ELR (cell line): ENCODE measurements at places on chromosomes 3 and 15.

GRCh38 chr3:182375916-182376315 is 417.4 kb upstream of the ATP11B start:
- DNase-seq: no peak

DNA sequence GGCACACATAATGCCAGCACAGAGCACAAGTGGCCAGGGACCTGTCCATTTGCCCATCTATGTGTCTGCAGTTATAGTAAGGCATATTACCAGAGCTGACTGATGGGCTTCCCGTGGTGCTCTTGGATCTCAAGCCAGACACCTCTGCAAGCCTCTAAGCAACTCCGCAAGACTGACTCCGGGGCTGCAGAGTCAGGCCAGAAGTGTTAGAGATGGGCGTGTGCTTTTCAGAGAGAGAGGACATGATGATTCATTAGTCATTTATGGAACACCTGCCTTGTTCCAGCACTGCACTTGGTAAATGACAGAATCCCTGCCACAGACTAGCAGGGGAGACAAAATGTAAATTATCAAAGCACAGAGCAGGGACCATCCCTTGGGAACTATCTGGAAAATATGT is 559.0 kb downstream of the PDCD6IP start:
- DNase-seq: no peak

GRCh38 chr3:124780761-124781475 is 50.7 kb downstream of the UMPS start:
- peak; percentile 63 for DNase-seq

DNA sequence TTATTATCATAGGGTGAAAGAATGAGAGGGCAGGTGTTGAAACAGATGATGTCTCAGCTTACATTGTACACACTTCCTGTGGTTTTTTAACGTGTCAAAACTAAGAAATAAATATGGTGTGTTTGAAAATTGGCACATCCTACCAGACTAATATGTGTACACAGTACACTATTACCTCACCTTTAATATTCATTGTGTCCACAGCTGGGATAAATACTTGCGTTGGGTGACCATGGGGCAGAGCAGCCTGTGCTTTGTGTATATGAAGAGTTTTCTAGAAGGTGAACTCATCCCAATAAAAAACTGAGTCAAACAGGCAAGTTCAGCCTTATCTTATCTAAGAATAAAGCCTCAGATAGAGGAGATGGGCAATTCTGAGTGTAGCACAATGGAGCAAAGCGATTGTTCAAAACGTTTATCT is 17.3 kb downstream of the SUCNR1 start:
- DNase-seq: no peak

GRCh38 chr3:111763968-111764367 is 95.1 kb upstream of the PHLDB2 start:
- DNase-seq: no peak

DNA sequence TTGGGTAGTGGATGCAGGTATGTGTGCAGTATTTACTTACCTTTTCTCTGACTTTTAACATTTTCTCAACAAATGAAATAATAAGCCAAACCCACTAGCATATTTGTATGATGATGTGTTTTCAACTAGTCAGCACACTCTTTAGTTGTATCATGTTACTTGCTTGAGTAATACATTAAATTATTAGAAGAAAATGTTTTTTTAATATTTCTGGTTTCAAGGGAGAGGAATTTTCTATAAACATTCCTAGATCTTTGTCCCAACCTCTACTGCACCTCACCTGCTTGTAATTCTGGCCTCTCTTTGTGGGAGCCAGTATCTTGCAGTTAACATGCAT is 161.8 kb upstream of the CBLB start:
- peak; percentile 60 for DNase-seq

GRCh38 chr3:43043071-43043766 is 62.7 kb downstream of the POMGNT2 start:
- peak; percentile 4 for DNase-seq

GRCh38 chr15:40960151-40960885 is 7.0 kb downstream of the CHAC1 start:
- DNase-seq: no peak

DNA sequence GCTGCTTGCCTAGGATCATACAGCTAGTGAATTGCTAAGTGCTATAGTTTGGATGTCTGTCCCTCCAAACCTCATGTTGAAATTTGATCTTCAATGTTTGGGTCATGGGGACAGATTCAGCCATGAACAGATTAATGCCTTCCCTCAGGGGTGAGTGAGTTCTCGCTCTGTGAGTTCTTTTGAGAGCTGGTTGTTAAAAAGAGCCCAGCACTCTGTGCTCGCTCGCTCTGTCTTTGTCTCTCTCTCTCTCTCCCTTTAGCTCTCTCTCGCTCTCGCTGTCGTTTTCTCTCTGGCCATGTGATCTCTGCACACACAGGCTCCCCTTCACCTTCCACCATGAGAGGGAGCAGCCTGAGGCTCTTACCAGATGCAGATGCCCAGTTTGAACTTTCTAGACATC is 14.9 kb downstream of the TRH start:
- DNase-seq: no peak

- DNase-seq: peak; percentile 42
Observed at GRCh38 chr3:171356251-171356650, 104.0 kb downstream of the TNIK start.

DNA sequence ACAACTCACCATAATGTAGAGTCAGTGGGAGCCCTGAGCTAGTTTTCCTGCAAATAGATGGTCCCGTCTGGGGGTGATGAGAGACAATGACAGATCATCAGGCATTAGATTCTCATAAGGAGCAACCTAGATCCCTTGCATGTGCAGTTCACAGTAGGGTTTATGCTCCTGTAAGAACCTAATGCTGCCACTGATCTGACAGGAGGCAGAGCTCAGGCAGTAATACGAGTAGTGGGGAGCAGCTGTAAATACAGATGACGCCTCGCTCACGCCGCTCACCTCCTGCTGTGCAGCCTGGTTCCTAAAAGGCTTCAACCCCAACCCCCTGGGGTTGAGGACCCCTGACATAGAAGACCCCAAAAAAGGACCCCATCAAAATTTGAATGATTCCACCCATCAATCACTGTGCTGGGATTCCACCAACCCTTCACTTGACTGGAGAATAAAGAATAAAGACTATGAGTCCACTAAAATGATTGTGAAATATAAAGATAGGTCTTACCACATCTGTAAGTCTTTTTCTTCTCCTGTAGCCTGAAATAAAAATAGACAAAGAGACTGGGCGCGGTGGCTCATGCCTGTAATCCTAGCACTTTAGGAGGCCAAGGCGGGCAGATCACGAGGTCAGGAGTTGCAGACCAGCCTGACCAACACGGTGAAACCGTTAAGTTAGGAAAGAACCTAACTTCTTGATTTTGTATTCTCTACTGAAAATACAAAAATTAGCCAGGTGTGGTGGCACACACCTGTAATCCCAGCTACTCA is 9.9 kb upstream of the UBL7 start:
- DNase-seq: no peak

DNA sequence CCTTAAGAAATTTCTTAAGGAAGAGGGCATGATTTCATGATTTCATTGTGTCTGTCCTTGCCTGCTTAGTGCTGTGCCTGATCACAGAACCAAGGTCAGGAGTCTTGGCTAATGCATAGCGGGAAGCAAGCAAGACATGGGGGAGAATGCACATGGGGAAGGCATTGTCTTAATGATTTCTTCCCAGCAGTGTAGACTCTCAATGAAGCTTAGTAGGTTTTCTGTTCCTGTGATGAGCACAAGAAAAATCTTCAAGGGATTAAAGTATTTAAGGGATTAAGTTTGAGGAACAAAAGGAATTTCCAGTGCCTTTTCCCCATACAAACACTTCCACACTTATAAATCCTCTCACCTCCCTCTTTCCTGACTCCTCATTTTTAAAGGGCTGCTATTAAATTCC is 46.9 kb upstream of the SEMA6D start:
- DNase-seq: no peak

GRCh38 chr3:32360493-32360827 is 31.2 kb upstream of the CMTM7 start:
- no peak for DNase-seq

GRCh38 chr15:40506964-40507571 is 36.3 kb downstream of the CHST14 start:
- peak; percentile 85 for DNase-seq

GRCh38 chr15:101022876-101023275 is 103.7 kb downstream of the LRRK1 start:
- no peak for DNase-seq

- DNase-seq: no peak
Observed at GRCh38 chr3:29338377-29338776, 57.5 kb downstream of the RBMS3 start.

GRCh38 chr3:124854009-124854408 is 33.2 kb downstream of the ITGB5 start:
- DNase-seq: peak; percentile 36

DNA sequence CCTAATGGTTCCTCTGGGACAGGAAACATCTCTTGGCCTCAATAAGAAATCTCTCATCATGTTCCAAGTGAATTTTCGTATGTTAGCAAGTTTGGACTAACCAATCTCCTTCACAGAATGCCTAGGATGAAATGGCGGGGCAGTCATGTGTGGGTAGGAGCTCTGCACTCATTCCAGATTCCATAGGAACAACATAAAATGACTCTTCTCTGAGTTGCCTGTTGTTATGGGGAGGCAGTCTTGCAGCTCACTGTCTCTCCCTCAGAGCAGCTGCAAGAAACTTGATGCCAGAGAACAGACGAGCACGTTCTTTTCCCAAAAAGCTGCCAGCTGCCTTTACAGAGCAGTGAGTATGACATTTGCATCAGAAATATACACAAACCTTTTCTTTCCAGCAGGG is 34.1 kb downstream of the SPATA12 start:
- no peak for DNase-seq

- peak; percentile 45 for DNase-seq
Observed at GRCh38 chr15:81002331-81003096, 1.8 kb downstream of the TLNRD1 start.

DNA sequence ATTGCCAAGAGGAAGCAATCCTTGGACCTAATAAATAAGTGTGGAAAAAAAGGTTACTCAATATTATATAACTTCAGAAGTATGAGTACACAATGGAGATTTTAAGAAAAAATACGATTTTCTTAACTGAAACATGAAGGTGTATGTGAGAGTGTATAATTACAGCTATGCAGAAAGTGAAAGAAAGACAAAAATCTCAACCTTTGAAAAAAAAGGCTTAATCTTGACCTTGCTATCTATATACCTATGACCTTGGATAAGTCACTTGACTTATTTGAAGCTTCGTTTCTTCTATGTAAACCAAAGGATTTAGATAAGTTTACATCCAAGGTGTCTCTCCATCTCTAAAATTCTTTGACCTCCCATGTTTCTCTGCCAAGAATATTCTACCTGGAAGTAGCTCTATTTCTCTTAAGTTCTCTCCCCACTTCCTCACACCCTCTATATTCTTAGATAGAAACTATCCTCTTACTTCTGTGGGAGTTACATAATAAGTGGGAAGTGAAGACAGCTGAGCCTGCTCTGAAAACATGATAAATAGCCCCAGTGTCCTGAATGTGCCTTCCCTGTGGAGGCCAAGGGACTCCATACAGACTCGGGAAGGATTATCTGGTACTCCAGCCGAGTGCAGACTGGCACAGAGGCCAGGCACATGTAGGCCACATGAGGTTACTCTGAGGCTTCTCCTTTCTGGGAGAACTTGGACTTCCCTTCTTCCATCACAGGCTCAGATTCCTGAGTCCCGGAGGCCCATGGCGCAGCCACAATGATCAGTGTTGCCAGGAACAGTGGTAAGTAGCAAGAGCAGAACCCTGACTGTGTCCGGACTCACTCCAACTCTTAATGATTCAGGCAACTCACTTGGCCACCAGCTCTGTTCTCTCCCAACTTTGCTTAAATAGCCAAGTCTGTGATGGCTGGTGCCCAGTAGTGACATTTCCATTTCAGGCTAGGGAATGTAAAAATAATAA is 166.8 kb upstream of the COL8A1 start:
- no peak for DNase-seq

- DNase-seq: peak; percentile 98
Observed at GRCh38 chr3:123732447-123732846, 147.6 kb upstream of the HACD2 start.

GRCh38 chr3:184968115-184968514 is 156.1 kb downstream of the VPS8 start:
- peak; percentile 1 for DNase-seq

GRCh38 chr3:71103430-71103921 is 480.1 kb downstream of the FOXP1 start:
- peak; percentile 61 for DNase-seq

DNA sequence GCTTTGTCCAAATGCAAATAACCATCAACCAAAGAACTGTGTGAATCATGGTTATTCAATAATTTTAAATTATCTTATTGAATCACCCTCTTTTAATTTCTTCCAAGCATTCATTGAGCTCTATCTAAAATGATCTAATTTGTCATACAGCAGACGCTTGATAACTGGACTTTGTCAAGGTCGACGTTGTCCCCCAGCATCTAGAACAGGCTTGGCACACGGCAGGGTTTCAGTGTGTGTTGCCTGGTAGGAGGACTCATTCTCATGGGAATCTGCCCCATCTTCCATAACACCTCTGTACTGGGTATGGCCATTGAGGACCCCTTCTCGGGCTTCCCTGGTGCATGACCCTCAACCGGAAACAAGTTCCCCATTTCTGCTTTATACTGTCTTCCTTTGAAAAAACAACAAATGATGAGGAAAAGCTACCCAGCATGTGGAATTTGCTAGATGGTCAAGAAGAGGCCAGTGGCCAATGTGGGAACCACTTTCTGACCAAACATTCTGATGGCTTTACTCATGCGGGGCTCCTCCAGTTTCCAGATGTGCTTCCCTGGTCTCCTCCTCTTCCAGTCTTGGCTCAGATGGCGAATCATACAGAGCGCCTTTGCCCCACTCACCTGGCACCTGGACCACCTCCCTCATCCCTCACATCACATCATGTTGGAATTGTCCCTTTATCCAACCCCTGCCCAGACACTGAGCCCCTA is 41.7 kb upstream of the SEC22A start:
- peak; percentile 44 for DNase-seq

- peak; percentile 22 for DNase-seq
Observed at GRCh38 chr15:77354063-77354462, 65.8 kb downstream of the PEAK1 start.
